ENCODE measurements at places on chromosomes 7 and 10. TPM values are rescaled to one million over a fixed set of nuclear protein-coding genes. Genes with fewer than 3 reads are reported as not detected.

DNA sequence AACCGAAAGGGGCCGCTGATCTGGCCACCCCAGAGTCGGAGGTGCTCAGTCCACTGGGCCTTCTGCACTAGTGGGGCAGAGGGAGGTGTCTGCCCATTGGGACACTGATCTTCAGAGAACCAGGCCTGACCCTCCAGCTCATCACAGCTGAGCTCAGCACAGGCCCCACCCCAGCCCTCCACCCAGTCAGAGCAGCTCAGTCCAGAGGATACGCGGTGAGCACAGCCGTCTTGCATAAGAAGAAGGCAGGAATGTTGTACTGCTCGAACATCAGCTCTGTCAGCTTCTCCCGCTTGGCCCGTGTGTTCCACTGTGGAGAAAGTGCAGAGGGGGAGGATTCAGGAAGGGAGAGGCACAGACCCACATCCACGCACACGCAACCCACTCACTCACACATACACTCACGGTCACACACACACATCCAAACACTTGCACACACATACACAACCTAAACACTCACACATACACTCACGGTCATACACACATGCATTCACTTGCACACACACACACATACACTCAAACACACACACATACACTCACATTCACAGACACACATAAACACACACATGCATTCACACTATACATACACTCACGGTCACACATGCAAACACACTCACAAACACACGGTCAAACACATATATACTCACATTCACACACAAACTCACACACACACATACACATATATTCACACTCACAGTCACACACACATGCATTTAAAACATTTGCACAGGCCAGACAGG lies 6.3 kb downstream of the ACTL6B start:
- no peak for DNase-seq

The FAM241B gene
- 2.5 TPM for total RNA-seq

The C10orf71 gene
- not detected for total RNA-seq

- DNase-seq, result no peak
Observed at GRCh38 chr10:112471878-112472487, 25.0 kb downstream of the VTI1A start.

DNA sequence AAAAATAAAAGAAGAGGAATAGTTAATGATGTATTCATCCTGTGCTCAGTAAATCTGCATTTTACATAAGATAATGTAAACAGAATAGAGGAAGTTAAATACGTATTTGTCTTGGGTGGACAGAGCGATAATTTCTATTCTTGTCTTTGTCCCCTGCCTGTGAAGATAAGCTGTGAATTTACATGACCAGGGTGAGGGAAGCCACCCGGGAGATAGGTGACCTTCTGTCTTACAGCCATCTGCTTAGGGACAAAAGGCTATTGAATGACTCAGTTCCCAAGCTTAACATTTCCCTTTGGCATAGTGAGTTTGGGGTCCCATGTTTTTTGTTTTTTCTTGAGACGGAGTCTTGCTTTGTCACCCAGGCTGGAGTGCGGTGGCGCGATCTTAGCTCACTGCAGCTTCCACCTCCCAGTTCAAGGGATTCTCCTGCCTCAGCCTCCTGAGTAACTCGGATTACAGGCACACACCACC lies 88.7 kb upstream of the KCTD7 start:
- no peak for DNase-seq

DNA sequence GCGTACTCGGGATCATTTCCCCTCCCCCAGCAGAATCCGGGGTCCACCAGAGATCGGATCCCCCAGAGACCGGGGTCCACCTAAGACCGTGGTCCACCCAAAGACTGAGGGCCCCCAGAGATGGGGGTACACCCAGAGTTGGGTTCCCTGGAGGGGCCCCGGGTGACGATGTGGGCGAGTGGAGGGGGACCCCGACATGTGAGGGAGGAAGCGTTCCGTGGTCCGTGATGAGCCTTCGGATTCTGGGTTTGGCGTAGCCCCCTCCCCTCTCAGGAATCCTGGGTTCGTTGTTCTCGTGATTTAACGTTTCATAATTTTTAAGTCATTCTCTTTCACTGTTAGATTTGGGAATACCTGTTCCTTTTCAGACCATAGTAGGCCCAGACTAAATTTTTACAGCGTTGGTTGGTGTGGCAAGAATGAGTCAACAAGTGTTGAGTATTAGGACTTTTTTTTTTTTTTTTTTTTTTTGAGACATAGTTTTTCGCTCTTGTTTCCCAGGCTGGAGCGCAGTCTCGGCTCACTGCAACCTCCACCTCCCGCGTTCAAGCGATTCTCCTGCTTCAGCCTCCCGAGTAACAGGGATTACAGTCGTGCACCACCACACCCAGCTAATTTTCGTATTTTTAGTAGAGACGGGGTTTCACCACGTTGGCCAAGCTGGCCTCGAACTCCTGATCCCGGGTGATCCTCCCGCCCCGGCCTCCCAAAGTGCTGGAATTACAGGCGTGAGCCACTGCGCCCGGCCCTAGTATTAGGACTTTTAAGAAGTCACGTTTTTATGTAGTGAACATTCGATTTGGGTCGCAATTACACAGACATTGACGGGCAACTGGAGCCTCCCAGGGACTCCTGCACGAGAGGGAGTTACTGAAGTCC lies 672 bp downstream of the GTPBP4 start:
- peak; percentile 17 for DNase-seq

- DNase-seq, result no peak
Observed at GRCh38 chr7:13982940-13983677, 6.4 kb downstream of the ETV1 start.

GRCh38 chr7:8208816-8209215 lies 53.2 kb downstream of the ICA1 start:
- DNase-seq, result no peak

DNA sequence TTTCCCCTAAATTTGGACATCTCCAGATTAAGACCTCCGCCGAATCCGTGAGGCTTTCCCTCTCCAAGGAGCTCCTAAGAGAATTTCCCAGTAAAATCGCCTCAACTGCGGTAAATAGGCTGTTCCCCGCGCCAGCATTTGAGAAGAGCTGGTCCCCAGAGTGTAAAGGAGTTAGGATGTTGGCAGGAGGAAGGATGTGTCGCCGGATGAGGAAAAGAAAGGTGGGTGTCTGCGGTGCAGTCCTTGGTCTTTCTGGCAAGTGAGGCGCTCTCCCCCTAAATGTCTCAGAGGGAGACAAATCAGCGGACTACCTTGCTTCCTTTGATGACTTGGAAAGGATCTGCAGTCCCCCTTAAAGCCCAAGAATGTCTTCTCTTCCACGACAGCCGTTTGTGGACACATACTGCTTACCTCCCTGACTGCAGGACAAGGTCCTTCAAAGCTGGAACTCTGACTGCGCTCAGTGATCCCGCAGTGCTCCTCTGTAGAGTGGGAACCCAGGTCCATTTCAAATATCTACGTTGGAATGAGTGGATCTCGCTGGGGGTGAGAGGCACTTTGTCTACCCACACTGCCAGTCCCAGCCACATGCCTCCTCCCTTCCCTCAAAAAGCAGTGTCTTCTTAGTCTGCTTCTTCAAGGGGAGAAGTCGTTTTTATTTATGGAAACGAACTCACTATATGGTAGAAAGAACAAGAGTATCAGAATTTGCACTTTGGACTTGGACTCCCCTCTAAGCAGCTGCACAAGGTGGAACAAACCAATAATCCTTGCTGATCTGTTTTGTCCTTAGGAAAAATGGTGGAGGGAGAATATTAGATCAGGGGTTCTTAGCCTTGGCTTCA lies 1.1 kb upstream of the DLG5 start:
- no peak for DNase-seq

GRCh38 chr7:138030679-138031351 lies 28.9 kb upstream of the CREB3L2 start:
- DNase-seq, result no peak

The PNLIPRP2 gene
- total RNA-seq, result not detected

- DNase-seq, result no peak
Observed at GRCh38 chr7:25926891-25927625, 224.9 kb upstream of the NFE2L3 start.

- DNase-seq, result no peak
Observed at GRCh38 chr7:143385891-143386781, 5.0 kb downstream of the ZYX start.

GRCh38 chr7:151572136-151572535 lies 52.4 kb upstream of the RHEB start:
- DNase-seq, result no peak

DNA sequence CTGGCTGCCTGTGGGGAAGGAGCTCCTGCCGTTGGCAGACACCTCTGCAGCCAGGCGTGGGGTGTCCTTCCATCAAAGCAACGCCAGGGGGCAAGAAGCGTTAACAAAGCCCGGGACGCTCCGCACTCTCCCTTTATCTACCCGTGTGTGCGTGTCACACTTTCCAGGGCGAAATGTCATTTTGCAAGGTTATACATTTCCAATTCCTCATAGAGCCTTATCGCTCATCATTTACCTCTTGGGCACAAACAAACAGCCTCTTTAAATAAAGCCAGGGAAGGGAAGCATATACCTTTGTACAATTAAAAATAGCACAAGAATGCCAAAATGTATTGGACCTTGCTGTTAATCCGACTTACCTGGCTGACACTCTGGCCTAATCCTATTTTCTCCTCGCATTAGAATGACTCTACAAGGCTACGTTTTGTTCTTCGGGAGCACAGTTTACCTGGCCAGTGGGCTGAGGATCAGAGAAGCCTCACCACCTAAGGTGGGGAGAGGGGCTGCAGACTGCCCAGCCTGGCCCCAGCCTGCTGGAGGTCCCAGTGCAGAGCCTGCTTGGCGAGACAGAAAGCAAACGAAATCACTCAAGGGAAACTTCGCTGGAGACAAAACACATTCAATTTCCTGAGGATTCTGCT lies 77.6 kb upstream of the EN2 start:
- DNase-seq, result peak; percentile 49

Measured in foreskin keratinocyte (primary cell).